BJ (cell line): ENCODE measurements at places on chromosomes 7 and 10. TPM values are rescaled to one million over a fixed set of nuclear protein-coding genes. Genes with fewer than 3 reads are reported as not detected.

MMD2 gene
- not detected in 2 replicates for polyA plus RNA-seq

KNDC1 gene
- 1.0 and 1.1 TPM in 2 replicates for polyA plus RNA-seq

SPDYE6 gene
- not detected in 2 replicates for polyA plus RNA-seq

GGCT gene
- 16.5 and 18.8 TPM in 2 replicates for polyA plus RNA-seq

SFTPA1 gene
- polyA plus RNA-seq: not detected in 2 replicates

NEUROG3 gene
- not detected in 2 replicates for polyA plus RNA-seq

OR2A1 gene
- polyA plus RNA-seq: 0.13 TPM in 1 of 2 replicates, not detected in the other

NUTM2D gene
- polyA plus RNA-seq: 2.1 and 2.8 TPM in 2 replicates

CRTAC1 gene
- not detected in 2 replicates for polyA plus RNA-seq

GRCh38 chr7:50676079-50676478 is 106.6 kb downstream of the GRB10 start:
- DNase-seq: no peak

GRCh38 chr10:113187063-113187777 is 237.2 kb downstream of the TCF7L2 start:
- DNase-seq: no peak

DNA sequence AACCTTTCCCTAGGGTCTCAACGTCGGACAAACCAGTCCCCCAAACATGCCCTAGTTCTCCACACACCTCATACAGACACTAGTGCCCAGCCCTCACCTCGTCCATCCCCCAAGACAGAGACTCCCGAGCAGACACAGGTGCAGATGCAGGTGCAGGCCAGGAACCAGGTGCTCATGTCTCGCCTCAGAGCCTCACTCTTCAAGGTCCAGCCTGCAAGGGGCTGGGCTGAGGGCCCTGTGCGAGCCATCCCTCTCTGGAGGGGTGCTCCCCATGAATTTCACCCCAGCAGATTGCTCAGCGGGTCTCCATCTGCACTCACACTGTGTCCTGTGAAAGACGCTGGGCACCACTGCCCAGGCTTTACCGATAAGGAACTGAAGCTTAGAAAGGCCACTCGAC is 36.9 kb upstream of the TUBB8 start:
- DNase-seq: no peak

GRCh38 chr10:132163278-132163765 is 23.4 kb upstream of the DPYSL4 start:
- no peak for DNase-seq

DNA sequence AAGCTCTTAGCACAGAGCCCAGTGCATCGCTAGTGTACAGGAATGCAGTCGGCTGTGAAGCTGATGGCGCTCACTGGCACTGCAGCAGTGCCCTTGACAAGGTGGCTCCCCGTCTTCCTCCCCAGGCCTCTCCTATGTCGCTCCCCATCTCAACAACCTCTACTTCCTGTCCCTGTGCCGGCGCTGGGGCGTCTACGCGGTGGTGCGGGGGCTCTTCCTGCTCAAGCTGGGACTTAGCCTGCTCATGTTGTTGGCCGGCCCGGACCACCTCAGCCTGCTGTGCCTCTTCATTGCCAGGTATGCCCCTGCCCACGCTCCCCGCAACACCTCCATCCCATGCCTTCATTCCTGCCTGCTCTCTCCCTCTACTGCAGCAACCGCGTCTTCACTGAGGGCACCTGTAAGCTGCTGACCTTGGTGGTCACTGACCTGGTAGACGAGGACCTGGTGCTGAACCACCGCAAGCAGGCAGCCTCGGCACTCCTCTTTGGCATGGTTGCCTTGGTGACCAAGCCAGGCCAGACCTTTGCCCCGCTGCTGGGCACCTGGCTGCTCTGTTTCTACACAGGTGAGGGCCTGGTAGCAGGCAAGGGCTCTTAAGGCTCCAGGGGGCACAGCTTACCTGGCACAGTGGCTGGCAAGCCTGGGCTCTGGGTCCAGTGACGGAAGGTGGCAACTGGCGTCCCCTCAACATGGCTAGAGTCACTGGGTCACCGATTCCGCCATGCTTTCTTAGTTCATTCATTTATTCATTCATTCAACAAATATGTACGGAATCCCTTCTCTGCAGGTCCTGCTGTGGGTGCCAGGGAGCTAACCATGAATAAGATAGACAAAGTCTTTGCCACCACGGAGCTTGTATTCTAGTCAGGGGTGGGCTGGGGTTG is 22.3 kb upstream of the C10orf95 start:
- DNase-seq: no peak

DNA sequence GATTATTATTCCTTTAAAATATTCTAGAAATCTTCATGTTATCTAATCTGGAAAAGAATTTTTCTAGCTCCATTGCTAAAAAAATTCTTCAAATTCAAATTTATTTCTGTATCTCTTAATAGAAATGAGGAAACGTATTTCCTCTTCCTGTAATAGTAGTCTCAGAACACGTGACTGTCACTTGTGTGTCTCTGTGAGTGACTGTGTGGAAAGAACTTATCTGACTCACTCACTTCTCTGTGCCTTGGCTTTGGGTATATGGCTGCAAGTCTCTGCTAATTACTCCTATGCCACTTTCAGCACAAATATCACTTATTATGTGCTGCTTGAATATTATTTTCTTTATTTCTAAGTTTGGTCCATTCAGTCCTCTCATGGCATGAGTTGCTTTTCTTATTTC is 132.7 kb downstream of the CNTNAP2 start:
- DNase-seq: no peak

GRCh38 chr7:2074691-2075090 is 158.1 kb downstream of the MAD1L1 start:
- DNase-seq: no peak

- DNase-seq: no peak
Measured at GRCh38 chr7:73885975-73886798, 25.2 kb downstream of the TMEM270 start.

DNA sequence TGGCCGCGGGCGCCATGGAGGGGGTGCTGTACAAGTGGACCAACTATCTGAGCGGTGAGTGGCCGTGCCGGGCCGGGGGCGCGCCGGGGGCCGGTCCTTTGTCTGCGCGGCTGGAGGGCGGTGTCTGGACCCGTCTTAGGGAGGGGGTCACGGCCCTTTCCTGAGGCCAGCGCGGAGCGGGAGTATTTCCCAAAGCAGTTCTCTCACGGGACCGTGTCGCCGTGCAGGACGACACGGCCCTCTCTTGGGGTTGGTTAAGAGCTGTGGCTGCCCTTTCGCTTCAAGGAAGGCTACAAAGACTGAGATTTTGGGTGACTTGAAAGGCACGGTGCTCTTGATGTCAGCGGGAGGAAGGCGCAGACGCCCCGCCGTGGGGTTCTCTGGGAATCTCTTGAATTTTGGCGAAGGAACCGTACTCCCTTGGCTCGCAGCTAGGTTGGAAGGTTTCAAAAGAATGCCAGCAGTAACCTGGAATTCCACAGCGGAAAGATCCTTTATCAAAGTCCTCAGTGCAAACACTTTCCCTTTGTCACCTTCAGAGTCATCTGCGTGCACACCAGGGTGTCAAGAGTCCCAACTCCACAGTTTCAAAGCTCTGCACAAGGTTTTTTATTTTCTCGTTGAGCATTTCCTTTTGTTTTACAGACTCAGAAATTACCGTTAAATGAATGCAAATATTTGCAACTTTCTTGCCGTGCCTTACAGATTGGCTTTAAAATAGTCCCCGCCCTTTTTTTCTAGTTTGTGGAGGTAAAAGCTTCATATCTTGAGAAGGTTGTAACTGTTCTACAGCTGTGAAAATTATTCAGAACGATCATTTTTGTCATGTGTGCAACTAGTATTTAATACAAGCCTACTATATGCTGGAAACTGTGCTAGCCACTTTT is 780 bp downstream of the PLEKHA8 start:
- DNase-seq: no peak

GRCh38 chr7:142476077-142476476 is 218.2 kb upstream of the PRSS58 start:
- no peak for DNase-seq

DNA sequence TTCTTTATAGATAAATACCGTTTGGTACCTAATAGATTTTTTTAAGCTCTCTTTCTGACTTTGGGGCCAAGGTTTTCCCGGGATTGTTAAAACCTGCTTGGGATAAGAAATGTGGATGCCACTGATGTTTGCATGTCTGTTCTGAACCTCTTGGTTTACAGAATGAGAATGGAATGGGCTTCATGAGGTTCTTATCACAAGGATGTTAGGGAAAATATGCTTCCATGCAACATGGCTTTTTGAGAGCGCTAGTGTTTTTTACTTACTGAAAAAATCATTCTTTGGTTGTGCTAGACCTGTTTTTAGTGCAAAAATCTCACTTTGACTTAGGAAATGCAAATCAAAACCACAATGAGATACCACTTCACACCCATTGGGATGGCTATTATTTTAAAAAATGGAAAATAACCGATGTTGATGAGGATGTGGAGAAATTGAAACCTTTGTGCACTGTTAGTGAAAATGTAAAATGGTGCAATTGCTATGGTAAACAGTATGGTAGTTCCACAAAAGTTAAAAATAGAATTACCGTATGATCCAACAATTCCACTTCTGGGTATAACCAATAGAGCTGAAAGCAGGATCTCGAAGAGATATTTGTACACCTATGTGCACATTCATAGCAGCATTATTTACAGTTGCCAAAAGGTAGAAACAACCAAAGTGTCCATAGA is 38.9 kb downstream of the TSPAN14 start:
- no peak for DNase-seq

DNA sequence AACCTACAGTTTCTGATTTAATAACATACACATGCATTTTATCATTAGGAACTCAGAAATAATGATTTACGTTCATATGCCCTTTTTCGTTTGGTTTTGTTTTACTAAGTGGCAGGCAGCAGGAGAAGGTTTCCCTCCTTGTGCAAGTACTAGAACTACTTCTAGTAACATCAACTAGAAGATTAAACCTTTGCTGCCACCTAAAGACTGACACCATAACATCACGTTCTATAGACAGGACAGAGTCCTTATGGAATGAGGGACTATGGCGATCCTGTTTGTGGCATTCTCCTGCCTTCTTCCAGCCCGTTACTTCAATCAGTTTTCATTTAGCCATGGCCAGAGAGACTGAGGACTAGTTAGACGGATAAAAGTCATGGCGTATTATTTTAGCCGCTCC is 53.2 kb downstream of the GAD2 start:
- no peak for DNase-seq

DNA sequence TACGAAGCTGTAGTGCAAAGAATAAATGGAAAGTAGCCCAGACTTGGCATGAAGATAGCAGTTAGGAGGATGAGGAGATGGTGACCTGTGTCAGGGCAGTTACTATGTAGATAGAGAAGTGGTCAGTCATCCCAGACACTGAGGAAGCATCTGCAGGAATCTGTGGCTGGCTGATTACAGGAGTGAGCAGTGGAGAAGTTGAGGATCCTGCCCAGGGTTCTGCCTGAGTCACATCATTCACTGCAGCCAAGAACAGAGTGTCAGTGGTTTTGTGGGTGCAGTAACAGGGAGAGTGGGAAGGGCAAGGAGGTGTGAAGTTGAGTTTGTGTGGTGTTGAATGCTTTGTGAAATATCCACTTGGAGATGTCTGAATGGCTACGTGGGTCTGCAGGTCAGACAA is 676.4 kb upstream of the NRP1 start:
- DNase-seq: no peak

DNA sequence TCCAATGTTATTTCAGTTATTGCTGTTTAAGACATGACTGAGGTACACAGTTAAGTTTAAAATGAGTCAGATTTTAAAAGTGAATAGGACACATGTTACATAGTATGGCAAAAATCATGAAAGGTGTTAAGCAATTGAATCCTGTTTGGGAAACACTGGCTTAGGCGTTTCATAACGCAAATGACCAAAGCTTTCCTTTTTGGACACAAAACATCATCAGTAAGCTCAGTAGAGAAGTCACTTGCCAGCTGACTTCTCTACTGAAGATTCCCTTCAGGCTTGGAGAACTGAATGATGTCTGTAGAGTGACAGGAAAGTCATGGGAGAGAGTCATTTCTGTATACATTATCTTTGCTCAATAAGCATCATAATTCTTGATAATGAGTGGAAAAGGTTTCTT is 64.4 kb upstream of the RSBN1L start:
- DNase-seq: no peak

DNA sequence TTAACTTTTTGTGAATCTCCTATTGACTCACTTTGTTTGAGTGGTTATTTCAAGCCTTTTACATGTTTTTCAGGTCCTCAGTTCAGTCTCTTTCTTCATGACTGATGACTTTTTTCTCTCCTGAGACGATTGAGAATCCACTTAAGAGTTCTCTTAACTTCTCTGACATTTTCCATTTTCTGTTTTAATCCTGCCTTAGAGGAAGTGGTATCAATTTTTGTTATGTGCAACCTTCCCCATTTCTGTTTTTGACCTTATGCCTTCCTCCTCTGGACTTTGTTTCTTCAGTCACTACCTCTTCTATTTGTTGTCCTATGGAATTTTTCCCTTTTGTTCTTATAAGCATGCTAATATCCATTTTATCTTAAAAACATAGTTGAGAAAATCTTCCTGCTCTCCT is 2.4 kb downstream of the PSMC2 start:
- DNase-seq: no peak

GRCh38 chr10:113382691-113383090 is 170.2 kb upstream of the HABP2 start:
- no peak for DNase-seq

DNA sequence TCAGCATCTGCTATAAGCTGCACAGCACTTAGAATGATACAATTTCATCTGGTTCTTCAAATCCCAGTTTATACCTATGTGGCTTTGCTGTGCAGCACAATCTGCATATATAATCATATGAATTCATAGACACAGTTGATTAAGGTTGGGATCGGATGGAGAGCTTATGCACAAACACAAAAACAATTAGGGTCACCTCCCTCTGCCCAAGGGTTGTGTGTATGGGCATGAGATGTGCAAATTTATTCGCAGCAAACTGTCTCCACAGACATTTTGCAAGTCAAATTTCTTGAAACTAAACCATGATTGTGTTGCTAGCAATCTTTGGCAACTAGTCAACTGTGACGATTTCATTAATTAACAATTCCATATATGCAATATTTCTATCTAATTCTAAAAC is 955.7 kb downstream of the SORCS3 start:
- DNase-seq: no peak

DNA sequence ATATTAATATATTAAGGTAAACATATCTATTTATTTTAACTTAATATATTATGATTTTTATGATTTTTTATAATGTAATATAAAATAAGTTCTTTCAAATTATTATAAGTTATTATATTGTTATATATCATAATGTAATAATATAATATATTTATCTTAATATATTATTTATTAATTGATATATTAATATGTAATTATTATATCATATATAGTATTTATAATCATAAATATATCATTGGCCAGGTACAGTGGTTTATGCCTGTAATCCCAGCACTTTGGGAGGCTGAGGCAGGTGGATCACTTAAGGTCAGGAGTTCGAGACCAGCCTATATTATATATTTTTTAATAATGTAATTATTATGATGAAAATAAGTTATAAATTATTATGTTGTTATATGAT is 118.1 kb downstream of the MPP7 start:
- DNase-seq: no peak
